ENCODE measurements at places on chromosomes 1 and 21. TPM values are rescaled to one million over a fixed set of nuclear protein-coding genes. Genes with fewer than 3 reads are reported as not detected.

Gene HSD3B2
- total RNA-seq, result not detected

- H3K27ac ChIP-seq, result no peak overlapping the region
- H3K4me3 ChIP-seq, result no peak overlapping the region
- H3K27me3 ChIP-seq, result peaks cover 5% of the 10 kb centered on the region
- no peaks in the 10 kb centered on the region for H3K4me1 ChIP-seq
- DNase-seq, result no peak
Measured at GRCh38 chr1:200520735-200521134, 99.8 kb downstream of the KIF14 start.

DNA sequence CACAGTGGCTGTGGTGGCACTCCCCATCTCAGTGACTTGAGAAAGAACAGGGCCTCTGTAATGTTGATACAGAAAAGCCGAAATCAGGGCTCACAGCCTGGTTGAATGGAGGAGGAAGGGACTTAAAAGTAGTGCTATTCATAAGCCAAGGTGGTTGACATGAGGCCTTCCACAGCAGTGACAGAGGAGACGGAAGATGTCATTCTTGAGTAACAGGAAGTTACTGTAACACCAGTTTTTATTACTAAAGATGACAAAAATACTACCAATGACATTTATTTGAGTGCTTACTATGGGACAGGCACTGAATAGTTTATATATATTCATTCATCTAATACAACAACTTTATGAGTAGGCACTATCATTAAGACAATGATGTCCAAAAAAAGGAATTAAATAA is 52.8 kb upstream of the GNG12 start:
- H3K36me3 ChIP-seq, result peaks cover 4% of the 10 kb centered on the region
- H3K4me1 ChIP-seq, result no peaks in the 10 kb centered on the region
- no peak for DNase-seq
- H3K27ac ChIP-seq, result no peak overlapping the region

DNA sequence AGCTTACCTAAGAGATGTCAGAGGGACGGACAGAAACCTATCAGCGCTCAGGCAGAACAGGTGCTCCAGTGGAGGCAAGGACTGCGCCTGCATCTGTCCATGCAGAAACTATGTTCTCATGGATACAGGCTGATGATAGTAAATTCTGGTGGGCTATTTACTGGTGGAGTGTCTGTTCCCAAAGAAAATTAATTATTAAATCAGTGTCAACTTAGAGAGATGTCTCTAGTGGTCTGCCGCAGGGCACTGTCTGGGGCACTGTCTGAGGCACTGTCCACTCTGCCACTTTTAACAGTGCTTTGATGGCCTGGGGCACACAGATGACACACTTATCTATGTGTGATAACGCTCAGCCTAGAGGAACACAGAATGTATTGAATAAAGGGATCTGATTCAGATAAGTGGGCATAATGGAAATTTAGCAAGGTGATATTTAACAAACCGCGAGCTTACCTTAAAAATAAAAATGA is 148.1 kb downstream of the RGS7 start:
- no peaks in the 10 kb centered on the region for H3K4me1 ChIP-seq
- no peak overlapping the region for H3K4me3 ChIP-seq
- H3K27ac ChIP-seq, result no peak overlapping the region
- no peak for DNase-seq
- no peaks in the 10 kb centered on the region for H3K27me3 ChIP-seq
- H3K36me3 ChIP-seq, result no peaks in the 10 kb centered on the region

- H3K27ac ChIP-seq, result no peak overlapping the region
- H3K27me3 ChIP-seq, result no peaks in the 10 kb centered on the region
- H3K36me3 ChIP-seq, result no peaks in the 10 kb centered on the region
- DNase-seq, result no peak
- H3K4me3 ChIP-seq, result no peak overlapping the region
- H3K4me1 ChIP-seq, result peaks cover 34% of the 10 kb centered on the region
Measured at GRCh38 chr1:54347261-54347954, 58.8 kb downstream of the SSBP3 start.

- no peaks in the 10 kb centered on the region for H3K4me1 ChIP-seq
- no peak for DNase-seq
- H3K36me3 ChIP-seq, result no peaks in the 10 kb centered on the region
- H3K27me3 ChIP-seq, result peaks cover 5% of the 10 kb centered on the region
- H3K4me3 ChIP-seq, result no peak overlapping the region
Measured at GRCh38 chr1:56654126-56654923, 9.2 kb downstream of the PRKAA2 start.

Gene PLA2G4A
- 0.35 TPM for total RNA-seq

Gene FCRL2
- 0.44 TPM for total RNA-seq

Gene SELENBP1
- total RNA-seq, result not detected
